ENCODE measurements at places on chromosomes 12 and 14.

- no peak for DNase-seq
Measured at GRCh38 chr12:124082687-124083086, 109.7 kb downstream of the ZNF664 start.

DNA sequence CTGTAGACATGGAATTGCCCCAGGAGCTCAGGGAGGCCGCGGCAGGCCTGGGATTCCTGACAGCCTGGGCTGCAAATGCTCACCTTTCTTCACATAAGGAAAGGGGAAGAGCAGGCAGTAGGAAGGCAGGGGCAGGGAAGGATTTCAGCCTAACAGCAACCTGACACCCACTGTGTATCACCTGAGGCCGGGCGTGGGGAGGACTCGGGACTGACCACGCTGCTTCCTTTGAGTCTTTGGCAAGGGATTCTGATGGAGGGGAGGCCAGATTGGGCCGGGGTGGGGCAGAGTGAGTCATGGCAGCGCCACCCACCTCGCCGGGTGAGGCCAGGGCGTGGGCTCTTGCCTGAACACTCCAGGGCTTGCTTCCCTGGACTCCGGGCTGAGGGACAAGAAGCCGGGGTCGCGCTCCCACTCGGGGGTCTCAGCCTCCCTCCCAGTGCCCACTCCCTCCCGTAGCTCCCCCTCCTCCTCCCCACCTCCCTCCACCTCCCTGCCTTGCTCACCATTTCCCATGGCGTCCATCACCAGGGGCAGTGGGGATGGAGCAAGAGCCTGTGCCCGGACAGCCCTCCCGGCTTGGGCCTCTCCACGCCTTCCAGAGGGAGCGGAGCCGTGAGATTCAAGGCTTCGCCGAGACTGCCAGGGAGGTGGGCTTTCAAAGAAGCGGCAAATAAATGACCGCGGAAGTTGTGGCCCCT, 247.9 kb upstream of the RTL1 start:
- no peak for DNase-seq

DNA sequence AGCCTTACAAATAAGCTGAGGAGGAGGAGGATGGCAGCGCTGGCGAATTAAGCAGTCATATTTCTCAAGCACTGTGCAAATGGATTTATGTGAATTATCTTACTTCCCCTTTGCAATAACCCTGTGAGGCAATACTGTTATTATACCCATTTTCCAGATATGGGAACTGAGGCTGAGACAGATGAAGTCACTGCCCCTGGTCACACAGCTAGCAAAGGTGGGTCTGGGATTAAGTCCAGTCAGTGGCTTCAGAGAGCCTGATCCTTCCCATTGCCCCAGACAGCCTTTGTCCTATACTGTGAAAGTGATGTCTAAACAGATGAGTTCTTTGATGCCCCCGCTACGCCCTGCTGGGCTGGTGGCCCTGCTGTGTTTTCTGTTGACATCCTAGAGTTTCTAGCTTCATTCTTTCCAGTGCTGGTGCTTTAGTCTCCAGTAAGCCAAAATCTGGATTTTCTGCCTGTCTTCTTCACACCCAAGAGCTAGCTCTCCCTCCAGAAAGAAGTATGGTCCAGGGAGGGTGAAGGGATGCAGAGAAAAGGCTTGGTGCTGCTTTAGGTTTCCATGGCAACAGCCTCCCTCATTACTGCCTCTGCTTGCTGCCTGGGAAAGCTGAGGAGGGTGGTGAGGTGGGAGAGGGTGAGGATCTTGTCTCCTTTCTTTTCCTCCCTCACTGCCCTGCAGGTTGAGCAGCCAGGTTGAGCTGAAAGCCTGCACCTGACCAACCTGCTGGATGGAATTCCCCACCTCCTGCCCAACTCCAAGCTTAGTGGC, 30.7 kb downstream of the TMEM63C start:
- no peak for DNase-seq

GRCh38 chr12:113366827-113367226, 8.4 kb downstream of the PLBD2 start:
- DNase-seq = no peak

DNA sequence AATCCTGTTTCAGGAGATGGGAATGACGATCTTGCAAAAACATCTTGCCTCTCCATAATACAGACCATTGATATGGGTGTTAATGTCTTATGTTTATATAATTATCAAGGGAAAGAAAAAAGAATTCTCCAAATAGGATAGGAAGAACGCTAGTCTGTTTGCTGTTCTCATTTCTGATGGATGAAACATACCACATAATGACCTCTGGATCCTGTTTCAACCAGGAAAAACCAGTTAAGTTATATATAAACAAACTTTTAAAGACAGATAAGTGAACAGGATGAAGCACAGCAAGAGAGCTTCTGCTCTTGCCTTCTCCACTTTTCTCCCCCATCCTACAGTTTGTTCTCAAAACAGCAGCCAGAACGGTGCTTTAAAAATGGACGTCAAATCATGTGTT, 27.8 kb downstream of the COQ6 start:
- no peak for DNase-seq

DNA sequence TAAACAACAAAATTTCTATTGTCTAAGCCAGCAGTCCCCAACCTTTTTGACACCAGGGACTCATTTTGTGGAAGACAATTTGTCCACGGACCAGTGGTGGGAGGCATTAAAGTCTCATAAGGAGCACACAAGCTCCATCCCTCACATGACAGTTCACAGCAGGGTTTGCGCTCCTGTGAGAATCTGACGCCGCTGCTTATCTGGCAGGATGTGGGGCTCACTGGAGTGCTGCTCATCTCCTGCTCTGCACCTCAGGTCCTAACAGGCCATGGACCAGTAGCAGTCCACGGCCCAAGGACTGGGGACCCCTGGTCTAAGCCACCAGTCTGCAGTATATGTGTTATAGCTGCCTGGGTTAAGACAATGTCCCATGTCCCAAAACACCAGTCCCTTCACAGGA, 27.2 kb downstream of the VCPKMT start:
- DNase-seq = no peak

DNA sequence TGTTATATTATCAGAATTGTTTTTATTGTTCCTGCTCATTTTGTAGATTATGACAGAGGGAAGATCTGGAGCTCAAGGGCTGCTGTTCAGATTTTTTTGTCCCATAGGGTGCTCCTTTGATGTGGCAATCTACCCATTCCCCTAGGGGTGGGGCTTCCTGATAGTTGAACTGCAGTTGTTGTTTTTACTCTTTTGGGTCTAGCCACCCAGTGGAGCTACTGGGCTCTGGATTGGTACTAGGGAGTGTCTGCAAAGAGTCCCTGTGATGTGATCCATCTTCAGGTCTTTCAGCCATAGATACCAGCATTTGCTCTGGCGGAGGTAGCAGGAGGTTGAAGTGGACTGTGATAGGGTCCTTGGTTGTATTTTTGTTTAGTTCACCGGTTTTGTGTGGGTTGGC, 57.9 kb upstream of the SLCO1B1 start:
- no peak for DNase-seq

DNA sequence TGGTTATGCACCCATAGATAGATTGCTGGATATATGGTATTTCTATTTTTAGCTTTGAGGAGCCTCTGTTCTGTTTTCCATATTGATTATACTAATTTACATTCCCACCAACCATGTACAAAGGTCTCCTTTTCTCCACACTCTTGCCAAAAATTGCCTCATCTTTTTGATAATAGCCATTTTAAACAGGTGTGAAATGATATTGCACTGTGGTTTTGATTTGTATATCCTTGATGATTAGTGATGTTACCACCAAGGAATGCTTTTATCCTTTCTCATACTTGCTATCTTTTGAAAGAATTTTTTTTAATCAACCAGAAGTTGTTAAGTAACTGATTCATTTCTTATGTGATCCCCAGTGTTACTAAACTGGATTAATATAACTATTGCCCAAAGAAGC, 60.0 kb downstream of the BBS10 start:
- no peak for DNase-seq

DNA sequence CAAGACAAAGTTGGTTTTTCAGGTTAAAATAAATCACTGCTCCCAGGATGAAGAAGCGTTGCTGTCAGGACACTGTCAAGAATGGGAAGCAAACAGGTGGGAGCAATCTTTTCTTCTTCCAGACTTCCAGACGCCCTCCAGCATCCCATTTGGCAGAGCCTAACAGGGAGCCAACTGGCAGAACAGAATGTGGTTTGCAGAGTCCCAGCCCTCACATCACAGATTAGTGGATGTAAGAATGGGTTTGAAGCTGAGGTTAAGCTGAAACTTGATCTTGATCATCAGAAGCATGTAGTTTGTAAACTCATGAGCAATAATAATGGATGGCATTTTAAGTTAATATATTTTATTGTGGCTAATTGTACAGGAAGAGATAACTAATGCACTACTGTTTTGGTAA, 636.4 kb downstream of the SLC6A15 start:
- DNase-seq = no peak

Measured in activated CD4-positive, alpha-beta T cell treated with anti-CD3 and anti-CD28 coated beads, Interleukin-10, Interleukin-2, amounts not matched to agents 100 ng/mL and 50 ng/mL, durations not matched to agents 16 hours and 8 hours (primary cell).